ENCODE measurements at places on chromosomes 12 and 14.

DNA sequence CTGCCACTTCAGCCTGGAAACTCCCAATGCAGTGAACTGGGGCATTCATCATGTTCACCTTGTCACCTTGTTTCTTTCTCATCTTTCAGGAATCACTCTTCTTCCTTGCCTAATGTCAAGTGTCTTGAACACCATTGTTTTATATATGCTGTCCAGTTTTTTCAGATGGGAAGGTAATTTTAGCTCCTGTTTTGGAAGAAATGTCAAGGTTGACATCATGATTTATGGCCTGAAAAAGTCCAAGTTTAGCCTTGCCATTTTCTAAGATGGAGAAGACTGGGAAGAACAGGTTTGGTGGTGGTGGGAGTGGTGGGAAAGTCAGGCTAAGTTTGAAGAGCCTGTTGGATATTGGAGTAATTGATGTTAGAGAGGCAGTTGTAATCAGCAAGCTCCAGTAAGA, 54.0 kb downstream of the ADCK1 start:
- no peak for DNase-seq

- DNase-seq, result no peak
Measured at GRCh38 chr12:6078398-6079096, 45.9 kb downstream of the VWF start.

DNA sequence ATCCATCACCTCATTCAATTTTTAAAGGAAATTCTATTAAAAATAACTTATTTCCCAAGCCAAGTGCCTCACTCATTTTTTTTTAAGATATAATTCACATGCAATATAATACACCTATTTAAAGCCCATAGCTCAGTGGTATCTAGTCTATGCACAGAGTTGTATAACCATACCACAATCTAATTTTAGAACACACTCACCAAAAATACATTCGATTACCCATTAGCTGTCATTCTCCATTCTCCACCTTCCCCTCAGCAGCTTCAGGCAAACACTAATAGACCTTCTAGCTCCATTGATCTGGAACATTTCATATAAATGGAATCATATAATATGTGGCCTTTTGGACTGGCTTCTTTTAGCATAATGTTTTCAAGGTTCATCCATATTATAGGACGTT, 49.5 kb downstream of the CLMN start:
- DNase-seq, result no peak

- no peak for DNase-seq
Measured at GRCh38 chr12:106025129-106025528, 113.6 kb downstream of the NUAK1 start.

All from activated T-helper 9 cell treated with anti-CD3 and anti-CD28 coated beads, Interleukin-2, amount 50 U/mL, for 16 hours (primary cell).